Stimulated activated CD4-positive, alpha-beta T cell treated with anti-CD3 and anti-CD28 coated beads, Interleukin-4, amount 100 ng/mL, for 4 hours (primary cell): ENCODE measurements at places on chromosomes 2 and 18.

DNA sequence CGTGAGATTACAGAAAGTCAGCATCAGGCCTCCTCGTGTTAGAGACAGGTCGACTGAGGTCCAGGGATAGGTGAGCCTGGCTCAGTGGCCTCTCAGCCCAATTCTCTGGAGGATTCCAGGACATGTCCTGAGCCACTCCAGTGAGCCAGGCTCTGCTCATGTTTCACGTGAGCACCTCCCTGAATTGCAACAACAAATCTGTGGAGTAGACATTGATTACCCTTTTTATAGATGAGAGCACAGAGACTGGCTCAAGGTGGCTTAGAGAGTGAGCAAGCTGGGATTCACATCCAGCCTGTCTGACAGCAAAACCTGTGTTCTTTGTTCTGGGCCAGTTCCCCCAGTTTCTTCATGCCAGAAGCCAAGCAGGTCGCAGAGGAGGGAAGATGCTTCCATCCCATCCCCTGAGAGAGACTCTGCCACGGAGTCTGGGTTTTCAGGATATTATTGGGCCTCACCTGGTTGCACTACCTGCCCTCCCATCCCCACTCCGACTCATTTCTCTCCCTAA is 46.4 kb downstream of the HS1BP3 start:
- no peak for DNase-seq

DNA sequence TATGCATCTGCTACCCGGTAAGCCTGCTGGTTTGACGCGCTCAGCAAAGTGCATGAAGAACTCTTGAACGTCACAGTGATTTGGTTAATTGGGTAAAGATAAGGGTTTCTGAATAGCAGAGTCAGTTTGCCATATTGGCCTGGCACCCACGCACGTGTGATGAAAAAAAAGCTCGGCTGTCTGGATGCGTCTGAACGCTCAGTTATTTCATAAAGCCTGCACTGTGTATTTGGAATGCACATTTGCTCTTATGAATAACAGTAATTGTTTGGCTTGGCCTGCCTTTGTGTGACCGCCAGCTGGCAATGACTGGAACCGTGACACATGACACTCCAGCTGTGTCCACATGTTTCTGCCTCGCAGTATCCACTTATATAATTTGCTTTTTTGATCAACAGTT is 129.2 kb upstream of the MEIS1 start:
- DNase-seq = no peak

GRCh38 chr2:158099716-158100115 is 2.0 kb upstream of the UPP2 start:
- no peak for DNase-seq

GRCh38 chr2:126995621-126996377 is 97.1 kb downstream of the TEX51 start:
- no peak for DNase-seq

DNA sequence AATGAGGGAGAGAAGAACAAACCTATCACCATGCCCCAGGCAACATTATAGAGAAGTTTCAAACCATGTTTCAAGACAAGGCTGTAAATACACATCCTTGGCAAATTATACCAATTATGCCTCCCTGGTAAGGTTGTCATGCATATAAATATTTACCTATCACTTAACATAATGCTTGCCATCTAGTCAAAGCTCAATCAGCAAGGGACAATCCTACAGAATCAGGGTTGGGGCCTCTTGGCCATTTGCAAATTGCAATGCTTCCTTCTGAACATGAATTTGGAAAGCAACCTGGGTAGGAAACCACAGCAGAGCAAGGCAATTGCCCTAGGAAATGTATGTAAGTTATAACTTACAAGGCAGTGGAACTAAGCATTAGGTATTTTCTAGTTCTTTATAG is 907.2 kb upstream of the CDH2 start:
- DNase-seq = no peak

- no peak for DNase-seq
These were observed 52.0 kb downstream of the CDC42EP3 start for GRCh38 chr2:37619230-37619958.

- no peak for DNase-seq
These were observed 63.9 kb downstream of the LRRFIP1 start for GRCh38 chr2:237691029-237691907.

- DNase-seq = no peak
These were observed 318.0 kb downstream of the ALK start for GRCh38 chr2:29603341-29603740.

- no peak for DNase-seq
These were observed 1116.4 kb downstream of the SOCS6 start for GRCh38 chr18:71405169-71405809.

DNA sequence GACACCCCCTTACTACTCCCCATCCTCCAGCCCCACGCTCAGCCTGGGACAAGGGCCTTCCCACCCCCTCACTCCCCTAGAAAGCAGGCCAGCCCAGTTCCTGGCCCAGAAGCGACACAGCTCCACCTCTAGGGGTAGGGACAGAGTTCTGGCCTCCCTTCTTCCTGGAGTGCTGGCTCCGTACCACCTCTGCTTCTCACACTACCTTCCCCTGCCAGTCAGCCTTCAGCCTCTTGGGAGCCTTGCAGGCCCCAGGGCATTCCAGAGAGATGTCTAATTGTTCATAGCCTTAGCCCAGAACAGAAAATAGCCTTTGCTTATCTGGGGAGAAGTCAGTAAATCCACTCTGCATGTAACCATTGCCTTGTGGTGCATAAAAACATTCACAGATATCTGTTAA is 13.1 kb upstream of the CATIP start:
- DNase-seq = no peak

- no peak for DNase-seq
These were observed at the start of gene SCN1A for GRCh38 chr2:166127217-166128155. Gene SCN1A (minus strand): TSS chr2:166128020. CDS start chr2:166073621, 54,399 bp downstream.

DNA sequence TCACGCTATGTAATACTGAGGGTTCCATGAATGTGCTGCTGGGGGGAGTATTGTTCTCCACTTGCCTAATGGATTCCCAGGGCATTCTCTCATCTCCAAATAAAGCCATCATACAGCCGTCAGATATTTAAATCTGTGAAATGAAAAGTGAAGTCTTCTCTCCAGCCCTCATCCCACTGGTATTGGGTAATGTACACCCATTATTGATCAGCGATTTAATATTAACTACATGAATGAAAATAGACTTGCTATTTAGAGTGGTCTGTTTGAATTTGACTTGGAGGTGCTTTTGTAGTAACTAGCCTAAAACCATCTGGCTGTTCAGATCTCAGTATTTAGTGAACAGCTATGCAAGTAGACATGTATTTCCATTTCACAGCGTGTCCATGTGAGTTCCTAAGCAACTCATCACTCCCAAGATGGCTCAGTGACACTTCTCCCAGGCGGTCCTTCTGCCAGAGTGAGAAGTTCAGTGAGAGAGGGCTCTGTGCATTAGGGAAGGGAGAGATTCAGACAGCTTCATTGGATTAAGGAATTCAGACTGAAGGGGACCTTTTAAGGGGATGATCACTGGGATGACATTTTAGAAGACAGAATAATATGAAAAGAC is 140.7 kb downstream of the WDSUB1 start:
- no peak for DNase-seq

- DNase-seq = peak; percentile 74
These were observed 38.3 kb downstream of the ITGA6 start for GRCh38 chr2:172465417-172466334.

DNA sequence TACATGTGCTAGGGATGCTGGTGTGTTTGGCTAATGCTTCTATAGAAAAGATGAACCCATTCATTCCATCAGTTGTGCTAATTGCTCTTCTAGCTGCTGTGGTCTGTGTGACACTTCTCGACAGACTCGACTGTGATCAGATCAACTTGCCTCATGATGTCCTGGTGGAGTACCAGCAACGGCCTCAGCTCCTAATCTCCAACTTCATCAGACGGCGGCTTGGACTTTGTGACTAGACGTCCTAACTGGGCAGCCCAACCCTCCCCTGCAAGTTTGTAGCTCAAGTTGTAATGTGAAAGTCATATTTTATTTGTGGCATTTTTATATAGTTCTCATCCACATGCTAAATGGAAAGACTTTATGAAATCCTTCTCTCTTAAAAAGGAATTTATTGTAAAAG is 33.0 kb downstream of the UPP2 start:
- no peak for DNase-seq

GRCh38 chr2:231523451-231524285 is 6.6 kb downstream of the NMUR1 start:
- DNase-seq = no peak

GRCh38 chr2:178194600-178195389 is 483 bp downstream of the OSBPL6 start:
- no peak for DNase-seq

- DNase-seq = no peak
These were observed 58.5 kb upstream of the TMEM18 start for GRCh38 chr2:735670-736218.

DNA sequence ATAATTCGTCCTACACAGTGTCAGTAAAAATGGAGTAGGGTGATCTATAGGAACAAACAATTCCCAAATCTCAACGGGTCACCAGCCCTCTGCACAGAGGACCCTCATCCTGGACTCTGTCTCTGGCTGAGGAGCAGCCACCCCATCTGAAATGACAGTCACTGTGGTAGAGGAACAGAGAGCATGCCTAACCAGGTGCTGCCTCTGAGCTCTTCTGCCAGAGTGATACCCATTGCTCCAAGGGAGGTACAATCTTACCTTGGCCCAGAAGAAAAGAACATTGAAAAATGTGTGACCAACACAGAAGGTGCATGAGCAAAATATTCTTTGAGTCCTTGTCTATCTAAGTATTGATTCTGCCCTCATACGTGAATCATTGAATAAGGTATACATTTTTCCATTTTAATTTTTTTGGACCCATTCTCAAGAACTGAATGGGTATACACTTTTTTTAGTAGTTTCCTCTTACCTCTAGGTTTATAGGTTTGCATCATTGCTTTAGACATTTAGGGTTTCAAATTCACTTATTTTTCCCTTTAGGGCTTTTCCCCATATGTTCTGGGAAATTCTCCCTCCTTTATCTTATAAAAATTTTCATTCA is 8.7 kb downstream of the SP140 start:
- no peak for DNase-seq

DNA sequence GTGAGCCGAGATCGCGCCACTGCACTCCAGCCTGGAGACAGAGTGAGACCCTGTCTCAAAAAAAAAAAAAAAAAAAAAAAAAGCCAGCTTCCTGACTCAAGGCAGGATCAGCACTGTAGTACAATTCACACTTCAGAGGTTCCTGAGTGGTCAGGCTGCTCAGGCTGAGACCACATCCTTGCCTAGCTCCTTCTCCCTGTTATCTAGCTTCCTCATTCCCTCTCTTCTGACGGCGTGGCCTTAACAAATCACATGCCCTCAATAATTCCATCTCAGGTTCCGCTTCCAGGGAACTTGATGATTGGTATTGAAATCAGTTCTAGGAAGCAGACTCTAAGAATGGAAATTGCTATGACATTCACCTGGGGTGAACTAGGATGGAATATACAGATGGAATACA is 29.8 kb upstream of the KDM3A start:
- DNase-seq = no peak
